ENCODE measurements at places on chromosomes 4 and X.

DNA sequence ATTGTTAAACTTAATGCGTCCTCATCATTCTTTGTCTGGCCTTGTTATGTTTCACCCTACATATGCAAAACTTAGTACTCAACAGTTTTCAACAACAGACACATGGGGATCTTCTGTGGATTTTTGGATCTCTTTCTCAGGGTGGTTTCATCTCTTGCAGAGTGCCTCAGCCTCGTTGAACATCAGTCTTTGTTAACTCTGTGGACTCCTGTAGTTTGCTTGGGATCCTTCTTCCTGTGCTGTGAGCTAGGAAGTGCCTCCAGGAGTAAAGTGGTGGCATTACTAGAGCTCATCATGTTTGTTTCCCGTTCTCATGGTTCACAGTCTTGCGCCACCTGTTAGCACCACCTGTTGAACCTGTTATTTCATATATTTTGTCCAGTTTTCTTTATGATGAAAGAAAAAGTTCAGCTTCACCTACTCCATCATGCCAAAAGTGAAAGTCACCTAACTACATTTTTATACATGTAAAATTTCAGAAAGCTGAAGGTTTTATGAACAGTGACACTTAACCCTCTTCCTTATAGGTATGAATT is 27.5 kb upstream of the NDUFC1 start:
- DNase-seq = no peak

GRCh38 chr4:98802770-98803198 is 126.1 kb downstream of the EIF4E start:
- no peak for DNase-seq

- no peak for DNase-seq
Observed at GRCh38 chrX:39953879-39954278, 143.9 kb downstream of the BCOR start.

- no peak for DNase-seq
Observed at GRCh38 chrX:47585273-47585672, 3.0 kb downstream of the TIMP1 start.

- peak; percentile 60 for DNase-seq
Observed at GRCh38 chr4:149980941-149981340, 97.3 kb upstream of the DCLK2 start.

GRCh38 chrX:83658731-83659130 is 150.6 kb downstream of the POU3F4 start:
- DNase-seq = no peak
